Mesenchymal stem cell (in vitro differentiated cells and primary cell): ENCODE measurements at places on chromosomes 3 and 15.

GRCh38 chr3:134328147-134328591 is 46.1 kb downstream of the AMOTL2 start:
- peak; percentile 93 for DNase-seq

- peak; percentile 24 for DNase-seq
Observed at GRCh38 chr15:77064539-77065308, 6.2 kb downstream of the TSPAN3 start.

DNA sequence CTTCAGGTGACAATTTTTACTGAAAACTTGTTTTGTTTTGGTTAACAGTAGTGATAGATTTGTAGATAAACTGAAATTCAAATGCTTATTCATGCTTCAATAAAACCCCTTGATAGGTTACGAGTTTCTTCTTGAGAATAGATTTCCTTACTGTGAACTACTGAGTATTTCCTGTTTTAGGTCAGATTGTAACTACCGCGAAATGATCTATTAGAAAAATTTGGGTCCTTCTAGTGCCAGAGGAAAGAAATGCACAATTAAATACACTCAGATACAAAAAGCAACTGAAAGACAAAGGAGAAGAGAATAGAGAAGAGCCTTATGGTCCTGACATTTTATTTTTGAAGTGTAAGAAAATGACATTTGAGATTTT is 251.7 kb upstream of the TBL1XR1 start:
- no peak for DNase-seq

DNA sequence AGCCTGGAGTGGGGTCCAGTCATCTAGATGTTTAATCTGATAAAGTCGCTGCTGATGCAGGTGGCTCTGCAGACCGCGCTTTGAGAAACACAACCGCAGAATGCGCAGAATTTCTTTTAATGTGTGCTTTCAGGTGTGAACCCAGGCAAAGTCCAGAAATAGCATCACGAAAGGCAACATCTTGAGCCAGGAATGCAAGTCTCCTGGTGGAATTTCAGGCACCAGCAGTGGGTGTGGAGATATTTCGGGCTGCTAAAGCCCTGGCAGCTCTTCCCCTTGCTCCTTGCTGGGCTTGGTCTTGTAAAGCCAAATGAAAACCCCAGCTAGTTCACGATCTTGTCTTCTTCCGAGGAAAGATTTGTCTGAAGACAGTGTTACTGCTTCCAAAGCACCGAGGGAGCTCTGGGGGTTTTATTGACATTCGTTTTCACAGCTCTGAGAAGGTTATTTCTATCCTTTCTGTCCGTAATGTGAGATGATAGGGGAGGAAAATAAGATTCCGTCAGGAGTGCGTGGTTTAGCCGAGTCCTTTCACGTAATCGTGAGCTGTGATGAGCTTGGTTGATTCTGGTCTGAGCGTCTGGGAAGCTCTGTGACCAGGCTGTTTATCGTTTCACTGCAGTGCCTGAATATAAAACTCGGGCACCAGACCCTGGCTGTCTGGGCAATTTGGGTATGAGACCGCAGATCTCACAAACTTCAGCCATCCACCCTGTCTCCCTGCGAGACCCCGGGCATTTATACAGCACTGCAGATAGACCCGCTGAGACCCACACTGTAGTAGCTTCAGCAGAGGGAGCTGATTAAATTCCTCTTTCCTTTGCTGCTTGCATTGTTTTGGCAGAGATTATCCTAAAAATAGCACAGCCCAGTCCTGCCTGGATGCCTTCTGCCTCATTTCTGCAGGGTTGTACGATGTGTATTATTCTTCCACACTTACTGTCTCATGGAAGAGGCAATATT is 67.0 kb upstream of the SLC25A26 start:
- DNase-seq: no peak

GRCh38 chr3:59450946-59451763 is 401.3 kb upstream of the CFAP20DC start:
- DNase-seq: peak; percentile 32

- DNase-seq: no peak
Observed at GRCh38 chr15:99275525-99276128, 24.3 kb downstream of the LRRC28 start.

DNA sequence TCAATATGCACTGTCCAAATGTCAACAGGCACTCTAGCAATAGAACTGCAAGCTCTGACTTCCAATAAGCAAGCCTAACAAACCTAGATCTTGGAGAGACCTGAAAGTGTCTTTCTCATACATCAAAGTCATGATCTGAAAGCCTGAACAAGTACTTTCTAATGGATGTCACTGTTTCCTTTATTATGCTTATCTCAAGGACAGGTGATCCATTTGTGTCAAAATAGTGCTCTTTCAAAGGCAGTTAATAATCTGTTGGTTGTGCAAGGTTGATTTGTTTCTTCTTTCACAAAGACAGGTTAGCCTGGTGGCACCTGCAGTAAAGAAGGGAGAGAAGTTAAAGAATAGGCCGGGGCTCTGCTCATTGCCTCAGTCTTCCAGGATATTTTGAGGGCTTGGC is 146.8 kb downstream of the EPHB1 start:
- DNase-seq: no peak

DNA sequence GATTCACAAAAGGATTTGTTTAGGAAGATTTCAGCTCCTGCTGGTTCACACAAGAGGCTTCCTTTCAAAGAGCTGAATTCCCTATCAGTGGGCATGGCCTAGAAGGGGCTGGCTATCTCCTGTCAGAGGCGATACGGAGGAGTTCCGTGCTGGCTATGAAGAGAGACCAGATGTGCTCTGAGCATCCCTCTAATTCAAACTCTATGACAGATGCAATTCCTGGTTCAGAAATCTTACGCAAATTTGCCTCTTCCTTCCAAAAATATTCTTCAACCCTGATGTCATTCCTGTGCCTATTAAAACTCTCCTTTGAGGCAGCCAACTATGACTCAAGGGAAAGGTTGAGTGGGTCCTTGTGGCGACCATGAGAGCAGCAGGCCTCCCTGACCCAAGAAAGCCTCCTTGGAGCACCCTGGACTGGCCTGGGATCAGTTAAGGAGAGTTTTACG is 139.3 kb upstream of the HES1 start:
- peak; percentile 41 for DNase-seq

- DNase-seq: no peak
Observed at GRCh38 chr3:114525278-114525677, 231.4 kb downstream of the TIGIT start.

- no peak for DNase-seq
Observed at GRCh38 chr3:8702560-8702959, 31.0 kb upstream of the CAV3 start.
